ENCODE measurements at places on chromosomes 7 and 10.

DNA sequence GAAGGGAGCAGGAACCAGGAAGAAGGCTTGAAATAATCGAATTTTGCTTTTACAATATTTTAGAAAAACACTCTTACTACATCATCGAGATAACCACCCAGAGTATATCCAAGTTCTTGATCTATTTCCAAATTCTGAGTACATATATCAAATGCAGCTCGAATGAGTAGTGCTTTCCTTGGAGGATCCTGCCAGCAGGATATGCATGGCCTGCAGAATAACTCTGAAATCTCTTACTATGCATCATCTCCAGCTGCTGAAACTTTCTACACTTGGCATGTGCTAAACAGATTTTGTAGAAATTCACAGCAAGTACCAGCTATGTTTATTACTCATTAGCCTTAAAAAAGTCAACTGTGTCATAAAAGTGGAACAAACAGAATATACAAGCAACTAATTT is 44.0 kb upstream of the ANK3 start:
- no peak for DNase-seq

GRCh38 chr7:21194936-21195335 is 232.9 kb upstream of the SP4 start:
- DNase-seq, result no peak

- DNase-seq, result no peak
These were observed 264.5 kb downstream of the PLXNA4 start for GRCh38 chr7:132311733-132312132.

- DNase-seq, result no peak
These were observed 48.5 kb upstream of the NXPH1 start for GRCh38 chr7:8384901-8385300.

DNA sequence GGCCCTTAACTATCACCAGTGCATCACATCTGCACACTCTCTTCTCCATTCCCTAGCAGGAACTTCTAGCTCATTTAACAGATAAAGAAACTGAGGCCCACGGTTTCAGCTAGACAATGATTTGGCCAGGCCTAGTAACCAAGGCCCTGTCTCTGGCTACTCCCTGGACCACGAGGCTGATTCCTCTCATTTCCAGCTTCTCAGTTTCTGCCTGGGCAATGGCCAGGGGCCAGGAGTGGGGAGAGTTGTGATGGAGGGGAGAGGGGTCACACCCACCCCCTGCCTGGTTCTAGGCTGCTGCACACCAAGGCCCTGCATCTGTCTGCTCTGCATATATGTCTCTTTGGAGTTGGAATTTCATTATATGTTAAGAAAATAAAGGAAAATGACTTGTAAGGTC is 13.5 kb downstream of the AQP1 start:
- DNase-seq, result no peak

DNA sequence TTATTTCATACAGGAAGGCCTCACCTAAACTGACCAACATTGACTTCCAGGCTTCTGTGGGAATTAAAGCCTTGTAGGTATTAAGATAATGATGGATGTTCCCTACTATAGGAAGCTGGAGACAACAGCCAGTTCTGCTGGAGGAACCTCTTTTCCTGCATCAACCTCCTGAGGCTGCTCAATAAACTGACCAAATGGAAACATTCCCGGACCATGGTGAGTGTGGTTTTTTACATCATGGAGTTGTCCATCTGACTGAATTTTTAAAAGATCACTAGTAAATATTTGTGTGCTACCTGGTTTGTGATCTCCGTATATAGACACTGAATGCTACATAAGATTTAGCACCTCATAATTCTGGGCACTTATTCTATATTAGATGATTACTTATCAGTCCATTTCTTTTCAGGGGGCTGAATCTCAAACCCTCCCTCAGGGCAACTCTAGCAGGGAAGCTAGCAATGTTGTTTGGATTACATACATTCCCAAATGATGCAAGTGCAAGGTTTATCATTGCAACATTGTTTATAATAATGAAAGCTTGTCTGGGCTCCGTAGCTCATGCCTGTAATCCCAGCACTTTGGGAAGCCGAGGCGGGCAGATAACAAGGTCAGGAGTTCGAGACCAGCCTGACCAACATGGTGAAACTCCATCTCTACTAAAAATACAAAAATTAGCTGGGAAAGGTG is 21.5 kb upstream of the SMKR1 start:
- DNase-seq, result no peak

DNA sequence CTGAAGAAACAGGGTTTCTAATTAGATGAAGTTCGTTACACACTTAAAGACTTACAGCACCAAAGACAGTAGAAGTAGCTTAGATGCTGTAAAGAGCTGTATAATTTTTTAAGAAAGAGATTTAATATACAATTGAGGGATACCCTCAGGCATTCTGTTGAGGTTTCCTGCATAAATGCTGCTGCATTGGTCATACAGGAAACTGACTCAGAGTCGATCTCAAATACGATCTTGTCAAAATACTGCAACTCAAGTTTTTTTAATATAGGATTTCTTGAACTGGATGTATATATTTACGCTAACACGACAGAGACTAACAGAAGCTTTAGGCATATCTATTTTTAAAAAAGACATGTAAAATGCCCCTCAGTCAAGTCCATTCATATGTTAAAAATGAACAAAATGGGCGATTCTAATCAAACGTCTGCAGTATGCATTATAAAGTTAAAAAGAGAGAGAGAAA is 2.4 kb upstream of the ARID5B start:
- no peak for DNase-seq

GRCh38 chr10:110239892-110240291 is 32.5 kb downstream of the MXI1 start:
- no peak for DNase-seq

DNA sequence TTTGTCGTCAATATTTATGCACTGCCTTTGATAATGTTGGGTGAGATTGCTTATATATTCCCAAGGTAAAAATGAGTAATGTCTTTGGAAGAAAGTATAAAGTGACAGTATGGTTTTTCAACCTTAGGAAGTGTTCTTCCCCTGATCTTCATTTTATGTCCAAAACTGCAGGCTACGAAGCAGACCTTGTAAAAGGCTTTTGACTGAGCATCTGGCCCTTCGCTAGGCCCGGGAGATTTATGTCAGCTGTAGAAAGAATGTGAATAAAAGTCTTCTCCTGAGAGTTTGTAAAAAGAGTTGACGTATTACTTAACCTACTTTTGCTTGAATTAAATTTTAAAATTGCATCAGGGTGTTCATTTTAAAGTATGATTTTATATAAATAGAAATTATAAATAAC is 116.8 kb downstream of the CPED1 start:
- DNase-seq, result no peak

DNA sequence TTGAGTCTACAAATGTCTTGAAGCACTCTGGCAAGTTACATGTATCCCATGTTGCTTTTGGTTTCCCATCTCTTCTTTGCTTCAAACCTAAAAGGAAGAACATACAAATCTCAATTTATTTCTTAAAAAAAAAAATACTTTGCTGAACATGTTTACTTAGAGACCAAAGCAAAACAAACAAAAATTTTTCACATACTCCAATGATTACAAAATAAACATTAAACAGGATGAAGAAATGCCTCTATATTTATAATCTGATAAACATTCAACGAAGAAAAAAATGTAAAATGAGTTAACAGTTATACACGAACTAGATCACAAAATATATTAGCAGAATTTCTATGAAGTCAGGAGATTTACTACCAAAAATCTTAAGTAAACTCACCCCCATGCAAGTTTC is 31.3 kb downstream of the FAM204A start:
- DNase-seq, result no peak

DNA sequence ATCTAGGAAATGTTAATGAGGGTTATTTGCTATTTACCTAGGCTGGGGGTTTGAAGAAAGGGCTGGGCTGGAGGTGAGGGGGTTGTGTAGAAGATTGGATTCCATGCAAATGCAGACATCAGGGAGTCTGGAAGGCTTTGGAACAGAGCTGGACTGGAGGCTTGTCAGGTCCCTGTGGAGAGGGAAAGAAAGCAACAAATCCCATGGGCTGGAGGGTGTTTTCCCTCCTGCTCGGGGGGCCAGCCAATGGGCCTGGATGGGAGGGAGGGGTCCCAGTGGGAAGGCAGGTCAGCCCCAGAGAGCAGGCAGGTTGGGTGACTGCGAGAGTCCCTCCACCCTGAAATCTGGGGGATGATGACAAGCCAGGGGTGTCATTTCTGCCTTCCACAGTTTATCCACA is 431.8 kb downstream of the RPS24 start:
- no peak for DNase-seq

GRCh38 chr7:44288811-44289340 is 36.5 kb downstream of the CAMK2B start:
- DNase-seq, result no peak

GRCh38 chr10:17784688-17785087 is 24.5 kb upstream of the MRC1 start:
- no peak for DNase-seq

- DNase-seq, result no peak
These were observed 121.6 kb downstream of the MTPAP start for GRCh38 chr10:30227481-30227880.

DNA sequence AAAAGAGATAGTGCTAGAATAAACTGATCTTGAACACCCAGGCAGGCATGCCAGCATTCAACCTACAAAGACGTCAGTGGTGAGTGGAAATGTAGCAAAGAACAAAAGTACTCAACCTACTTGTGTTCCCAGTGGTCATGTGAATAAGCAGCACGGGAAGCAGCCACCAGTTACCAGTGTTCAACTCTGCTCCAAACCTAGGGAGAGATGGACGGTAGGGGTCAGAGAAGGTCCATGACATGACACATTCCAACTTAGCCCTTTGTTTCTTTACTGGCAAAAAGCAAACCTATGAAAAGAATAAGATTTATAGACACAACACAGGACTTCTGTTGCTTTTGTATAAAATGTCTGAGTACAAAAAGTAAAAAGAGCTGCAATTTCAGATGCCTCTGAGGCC is 511.4 kb downstream of the XPNPEP1 start:
- DNase-seq, result no peak

GRCh38 chr7:69895446-69895845 is 297.2 kb downstream of the AUTS2 start:
- DNase-seq, result no peak

GRCh38 chr10:52215745-52216361 is 98.2 kb upstream of the DKK1 start:
- peak; percentile 5 for DNase-seq

GRCh38 chr7:1664711-1665548 is 5.1 kb upstream of the ELFN1 start:
- DNase-seq, result peak; percentile 50

DNA sequence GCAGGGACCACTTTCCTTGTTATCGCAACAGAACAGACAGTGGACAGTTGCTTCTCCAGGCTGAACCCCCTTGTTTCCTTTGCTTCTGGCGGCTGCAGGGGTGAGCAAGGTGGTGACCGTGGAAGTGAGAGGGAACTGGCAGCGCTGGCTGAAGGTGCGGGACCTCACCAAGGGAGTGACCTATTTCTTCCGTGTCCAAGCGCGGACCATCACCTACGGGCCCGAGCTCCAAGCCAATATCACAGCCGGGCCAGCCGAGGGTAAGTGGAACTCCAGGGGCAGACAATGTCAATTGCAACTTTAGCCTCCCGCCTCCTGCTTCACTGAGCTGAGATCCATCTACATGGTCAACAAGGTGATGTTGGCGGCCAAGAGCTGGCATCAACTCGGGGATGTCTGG is 462.1 kb upstream of the FOXK1 start:
- no peak for DNase-seq

GRCh38 chr10:89295597-89295996 is 6.2 kb upstream of the IFIT2 start:
- no peak for DNase-seq

GRCh38 chr7:151174246-151175046 is 7.0 kb upstream of the GBX1 start:
- no peak for DNase-seq

DNA sequence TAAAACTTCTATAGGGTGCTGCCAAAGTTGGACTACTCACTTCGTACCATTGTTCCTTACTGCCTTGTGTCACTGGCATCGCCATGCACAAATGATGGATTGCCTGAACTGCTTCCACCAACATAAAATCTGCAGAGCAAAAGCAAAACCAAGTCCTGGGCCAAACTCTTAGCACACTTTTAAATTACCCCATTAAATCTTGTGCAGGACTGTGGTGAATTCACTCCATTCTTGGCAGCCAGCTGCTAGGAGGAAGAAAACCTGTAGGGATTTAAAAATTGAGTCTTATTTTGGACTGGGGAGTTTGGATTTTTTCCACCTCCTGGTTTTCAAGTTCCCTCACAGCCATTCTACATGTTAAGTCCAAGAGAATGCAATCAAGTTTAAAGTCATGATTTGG is 646.9 kb downstream of the SORCS3 start:
- DNase-seq, result no peak

DNA sequence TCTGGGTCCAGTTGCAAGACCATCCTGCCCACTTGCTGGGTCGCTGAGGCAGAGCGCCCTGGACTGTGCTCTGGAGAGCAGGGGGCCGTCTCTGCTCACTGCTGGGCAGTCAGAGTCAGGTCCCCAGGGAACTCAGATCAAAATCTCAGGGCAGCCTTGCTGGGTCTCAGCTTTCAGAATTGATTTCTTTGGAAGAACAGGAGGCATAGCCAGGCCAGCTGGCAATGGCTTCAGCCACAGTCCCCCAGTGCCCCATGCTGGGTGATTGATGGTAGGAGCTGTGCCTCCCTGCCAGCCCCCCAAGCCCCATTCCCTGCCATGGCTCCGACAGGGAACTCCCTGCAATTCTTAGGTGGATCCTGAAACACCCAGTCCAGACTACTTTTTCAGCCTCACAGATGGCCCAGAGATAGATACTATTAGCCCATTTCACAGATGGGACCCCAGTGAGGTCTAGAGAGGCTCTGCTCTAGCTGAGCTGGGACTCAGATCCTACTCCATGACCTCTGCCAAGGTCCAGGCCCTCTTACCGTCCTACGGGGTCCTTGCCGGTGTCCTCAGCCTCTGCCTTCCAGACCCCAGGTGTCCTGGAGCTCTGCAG is 467 bp downstream of the MMRN2 start:
- no peak for DNase-seq

DNA sequence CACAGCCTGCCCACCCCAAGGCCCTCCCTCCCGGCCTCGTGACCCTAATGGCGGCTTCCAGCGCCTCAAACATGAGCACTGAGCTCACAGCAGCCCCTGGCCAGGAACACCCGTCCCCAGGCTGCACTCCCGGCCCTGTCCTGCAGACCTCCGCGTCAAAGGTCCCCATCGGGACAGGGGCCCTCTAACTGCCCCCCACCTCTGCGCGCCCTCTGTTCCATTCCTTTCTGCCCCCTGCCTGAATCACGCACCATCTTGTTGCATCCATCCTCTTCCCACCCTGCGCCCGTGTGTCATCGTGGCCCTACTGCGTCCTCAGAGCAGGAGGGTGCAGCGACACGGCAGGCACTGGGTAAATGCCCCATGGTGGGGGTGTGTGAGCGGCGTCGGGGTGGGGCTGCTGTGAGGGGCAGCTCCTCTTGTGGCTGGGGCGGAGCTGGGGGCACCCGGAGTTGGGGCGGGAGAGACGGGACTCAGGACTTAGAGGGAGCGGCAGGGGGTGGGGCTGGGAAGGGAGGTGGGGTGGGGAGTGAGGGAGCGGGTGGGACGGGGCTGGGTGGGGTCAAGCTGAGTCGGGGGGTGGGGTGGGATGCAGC is 13.4 kb downstream of the SLC29A4 start:
- DNase-seq, result no peak

- DNase-seq, result no peak
These were observed 115.5 kb downstream of the FOXP2 start for GRCh38 chr7:114530057-114530611.

Measured in NCI-H1694 (cell line).